ENCODE measurements at places on chromosomes 4 and X.

DNA sequence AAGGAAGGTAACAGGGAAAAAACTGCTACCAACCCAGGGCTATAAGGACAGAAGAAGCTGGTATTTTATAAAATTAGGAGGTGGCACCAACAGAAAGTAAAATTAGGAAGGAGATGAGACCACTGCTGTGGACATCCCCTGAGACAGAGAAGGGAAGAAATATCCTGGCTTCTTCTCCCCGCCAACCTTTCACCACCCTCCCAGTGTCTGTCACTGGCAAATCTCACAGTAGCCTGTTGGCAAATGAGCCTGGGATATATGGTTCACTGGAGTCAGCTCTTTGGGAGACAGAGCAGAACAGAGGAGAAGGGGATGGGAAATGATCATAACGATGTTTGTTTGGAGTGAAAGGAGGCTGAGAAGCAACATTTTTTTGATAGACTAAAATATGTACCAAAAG, 190.9 kb upstream of the PACRGL start:
- DNase-seq = no peak

DNA sequence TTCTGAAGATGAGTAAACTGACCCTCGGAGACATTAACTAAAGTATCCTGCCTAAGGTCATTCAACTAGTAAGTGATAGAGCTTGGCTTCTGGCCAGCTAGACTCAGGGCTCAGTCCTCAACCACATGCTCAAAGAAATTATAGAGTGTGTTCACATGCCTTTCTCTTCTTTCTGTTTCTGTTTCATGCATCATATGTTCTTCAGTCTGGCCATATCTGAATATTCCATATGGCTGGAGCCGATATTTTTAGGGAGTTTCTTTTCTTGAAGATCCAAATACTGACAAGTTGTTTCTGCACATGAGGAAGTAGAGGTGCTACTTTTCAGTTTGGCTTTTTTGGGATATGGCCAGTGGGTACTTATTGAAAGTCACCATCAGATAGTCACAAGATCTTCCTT, 44.9 kb downstream of the MMRN1 start:
- DNase-seq = no peak

GRCh38 chr4:86558797-86559196, 35.3 kb upstream of the PTPN13 start:
- no peak for DNase-seq

GRCh38 chr4:25770847-25771246, 91.9 kb downstream of the SEL1L3 start:
- DNase-seq = no peak

GRCh38 chrX:3271183-3271833, 75.1 kb downstream of the MXRA5 start:
- no peak for DNase-seq

DNA sequence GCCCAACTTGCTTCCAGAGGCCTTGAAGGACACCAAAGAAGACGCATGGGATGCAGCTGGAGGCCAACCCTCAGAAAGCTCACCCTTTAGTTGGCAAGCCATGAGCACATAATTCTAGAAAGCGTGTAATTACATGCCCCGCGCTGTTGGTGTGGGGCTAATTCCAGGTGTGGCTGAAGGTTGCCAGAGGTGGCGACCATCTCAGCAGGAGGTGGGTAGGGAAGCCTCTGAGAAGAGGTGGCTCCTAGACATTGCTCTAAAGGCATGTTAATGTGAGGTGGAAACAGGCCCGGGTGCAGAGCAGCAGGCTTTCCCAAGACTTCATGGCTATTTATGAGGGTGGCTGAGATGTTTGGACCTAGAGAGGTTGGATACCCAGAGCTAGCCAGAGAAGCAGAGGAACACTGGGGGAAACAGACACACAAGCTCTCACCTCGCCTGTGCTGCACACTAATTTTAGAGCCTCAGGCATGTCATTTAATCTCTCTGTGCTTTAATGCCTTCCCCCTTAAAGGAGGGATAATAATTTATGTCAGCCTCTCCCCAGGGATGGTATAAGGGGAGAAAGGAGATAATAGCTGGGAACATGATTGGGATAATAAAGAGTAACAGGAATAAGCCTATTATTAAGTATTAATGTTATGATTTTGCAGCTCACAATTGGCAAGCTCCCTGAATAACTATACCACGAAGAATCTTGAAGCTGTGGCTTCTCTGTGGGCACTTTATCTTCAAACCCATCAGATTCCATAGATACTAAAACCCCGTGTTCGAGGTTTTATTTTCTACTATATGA, 60.0 kb upstream of the HELT start:
- DNase-seq = no peak

- DNase-seq = peak; percentile 13
Observed at GRCh38 chrX:46704767-46705386, 54.0 kb downstream of the SLC9A7 start.

DNA sequence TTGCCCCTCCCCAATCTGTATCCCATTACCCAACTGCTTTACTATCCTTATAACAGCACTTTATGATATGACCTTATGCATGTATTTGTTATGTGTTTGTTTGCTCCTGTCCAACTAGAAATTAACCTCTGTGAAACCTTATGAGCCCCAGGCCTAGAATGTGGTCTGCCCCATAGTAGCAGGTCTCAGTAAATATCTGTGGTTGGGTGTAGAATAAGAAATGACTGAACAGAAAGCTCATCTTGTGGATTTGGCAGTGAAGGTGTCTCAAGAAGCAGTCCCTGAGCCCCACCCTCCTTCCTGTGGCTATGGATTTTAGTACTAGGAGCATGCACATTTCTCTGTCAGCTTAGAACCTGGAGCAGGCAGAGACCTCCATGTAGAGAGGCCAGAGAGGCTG, 229.0 kb upstream of the LCORL start:
- DNase-seq = no peak

- no peak for DNase-seq
Observed at GRCh38 chr4:141158219-141158618, 24.9 kb upstream of the RNF150 start.

DNA sequence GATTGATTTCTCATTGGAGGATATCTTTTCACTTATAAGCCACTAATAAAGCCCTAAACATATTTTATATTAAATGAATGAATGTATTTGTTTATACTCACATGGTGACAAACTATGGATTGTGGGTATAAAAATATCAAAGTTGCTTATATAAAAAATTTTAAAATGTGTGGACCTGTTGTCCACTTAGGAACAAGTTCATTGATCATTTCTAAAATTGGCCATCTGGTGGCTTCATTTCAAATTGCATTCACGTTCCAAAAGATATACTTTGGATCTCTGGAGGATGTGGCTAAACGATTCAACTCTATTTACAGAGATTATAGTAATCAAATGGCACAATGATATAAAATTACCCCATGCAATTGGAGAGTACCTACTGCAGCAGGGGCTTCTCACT, 32.5 kb downstream of the FSTL5 start:
- DNase-seq = no peak

Data from stimulated activated CD4-positive, alpha-beta T cell treated with anti-CD3 and anti-CD28 coated beads, Interleukin-1b, Interleukin-23, amount 100 ng/mL, for 48 hours (primary cell).